ENCODE measurements at places on chromosomes 2 and 18.

DNA sequence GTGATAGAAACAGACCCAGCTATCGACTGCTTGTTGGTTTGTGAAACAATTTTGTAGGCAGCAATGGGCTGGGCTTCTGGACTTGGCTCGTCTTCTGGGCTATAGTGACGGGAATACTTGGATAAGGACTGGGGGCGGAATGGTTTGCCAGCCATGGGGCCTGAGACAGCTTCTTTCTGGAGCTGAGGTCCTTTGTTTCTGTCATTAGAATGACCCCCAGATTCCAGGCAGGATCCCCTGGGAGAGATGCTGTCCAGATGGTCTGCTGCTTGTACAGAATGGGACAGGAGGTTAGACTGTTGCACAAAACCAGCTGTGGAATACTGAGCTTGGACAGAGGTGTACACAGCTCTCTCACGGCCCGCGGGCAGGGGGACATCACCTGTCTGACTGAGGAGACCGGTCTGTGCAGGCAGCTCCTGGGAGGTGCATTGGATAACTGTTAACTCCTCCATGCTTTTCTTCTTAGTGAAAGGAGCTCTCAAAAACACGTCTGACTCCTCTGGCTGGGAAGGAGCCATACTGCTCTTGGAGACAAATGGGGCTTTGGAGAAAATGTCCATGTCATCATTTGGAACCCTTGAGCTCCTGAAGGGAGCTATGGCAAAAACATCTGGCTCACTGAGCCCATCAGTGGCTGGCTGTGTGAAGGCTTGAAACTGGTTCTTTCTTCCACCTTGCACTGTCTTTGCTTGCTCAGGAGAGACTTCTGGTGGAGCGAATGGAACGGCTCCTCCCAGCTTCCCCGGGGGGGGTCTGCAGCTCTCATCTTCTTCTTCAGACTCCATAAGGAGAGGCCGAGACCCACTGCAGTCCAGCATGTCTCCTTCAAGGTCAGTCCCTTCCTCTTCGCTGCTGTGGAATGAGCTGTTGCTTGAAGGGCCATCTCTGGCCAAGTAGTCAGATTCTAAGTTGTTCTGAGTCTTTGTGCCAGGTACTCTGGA, 28.6 kb upstream of the NFU1 start:
- no peak for DNase-seq

DNA sequence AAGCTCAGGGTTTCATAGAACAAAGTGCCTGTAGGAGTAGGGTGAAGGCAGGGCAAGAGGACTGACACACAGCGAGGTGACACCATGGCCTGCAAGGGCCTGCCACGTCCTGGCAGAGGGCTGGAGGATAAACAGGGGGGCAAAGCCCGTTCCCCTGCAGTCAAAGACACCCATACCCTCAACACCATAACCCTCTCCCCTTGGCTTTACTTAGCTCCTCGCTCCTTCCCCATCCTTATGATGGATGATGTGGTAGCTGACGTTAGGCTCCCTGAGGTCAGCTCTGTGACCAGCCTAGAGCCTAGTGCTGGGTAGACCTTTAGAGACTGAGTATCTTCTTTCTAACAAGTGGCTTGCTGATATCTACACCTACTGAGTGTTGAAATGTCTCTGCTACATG, 683.3 kb upstream of the HS6ST1 start:
- no peak for DNase-seq

- DNase-seq = peak; percentile 32
These were observed 82.6 kb downstream of the ZNF532 start for GRCh38 chr18:58947136-58947732.

GRCh38 chr18:44893966-44894365, 213.3 kb downstream of the SETBP1 start:
- no peak for DNase-seq

GRCh38 chr2:3421580-3421979, 42.1 kb downstream of the TRAPPC12 start:
- no peak for DNase-seq

GRCh38 chr2:55802067-55802466, 108.4 kb upstream of the PNPT1 start:
- no peak for DNase-seq
